Spinal cord (tissue), 10 donors: ENCODE measurements at places on chromosomes 12 and 14.

DNA sequence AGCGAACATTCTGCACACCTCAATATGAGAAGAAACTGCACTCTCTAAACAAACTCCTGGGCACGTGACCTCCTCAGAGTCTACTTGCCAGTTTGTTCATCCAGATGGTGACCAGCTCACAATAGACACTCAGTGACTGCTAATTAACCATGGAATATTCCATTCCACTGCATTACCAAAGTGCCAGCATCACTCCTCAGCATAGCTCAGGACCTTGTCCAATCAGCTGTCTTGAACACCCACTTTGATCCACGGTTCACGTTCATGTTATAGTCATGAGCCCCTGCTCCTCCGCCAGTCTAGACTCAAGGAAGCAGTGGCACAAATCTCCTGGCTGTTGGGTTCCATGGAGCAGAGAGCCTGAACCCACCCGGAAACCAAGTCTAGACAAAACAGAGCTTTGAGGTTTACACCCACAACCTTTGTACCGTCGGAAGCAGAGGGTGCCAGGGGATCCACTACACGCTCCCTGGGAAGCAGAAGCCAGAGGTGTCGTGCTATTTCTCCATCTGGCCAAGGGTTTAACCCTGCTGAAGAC is 285.3 kb downstream of the ZFP36L1 start:
- no peak for DNase-seq

DNA sequence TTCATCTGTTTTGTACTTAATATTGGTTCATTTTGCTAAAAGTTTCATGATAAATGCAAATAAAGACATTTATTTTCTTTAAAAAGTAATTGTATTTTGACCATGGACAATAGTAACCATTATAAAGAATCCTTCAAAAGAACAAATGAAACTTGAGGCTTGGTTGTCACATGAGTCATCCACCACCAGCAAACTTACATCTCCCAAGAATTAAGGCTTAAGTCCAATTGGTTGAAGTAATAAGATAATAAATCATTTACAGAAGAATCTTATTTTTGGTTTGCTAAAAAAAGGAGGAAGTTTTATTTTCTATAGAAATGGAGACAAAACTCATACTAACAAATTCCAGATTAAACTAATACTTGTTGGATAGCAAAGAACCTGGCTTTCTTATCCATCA is 84.8 kb upstream of the KITLG start:
- no peak for DNase-seq

DNA sequence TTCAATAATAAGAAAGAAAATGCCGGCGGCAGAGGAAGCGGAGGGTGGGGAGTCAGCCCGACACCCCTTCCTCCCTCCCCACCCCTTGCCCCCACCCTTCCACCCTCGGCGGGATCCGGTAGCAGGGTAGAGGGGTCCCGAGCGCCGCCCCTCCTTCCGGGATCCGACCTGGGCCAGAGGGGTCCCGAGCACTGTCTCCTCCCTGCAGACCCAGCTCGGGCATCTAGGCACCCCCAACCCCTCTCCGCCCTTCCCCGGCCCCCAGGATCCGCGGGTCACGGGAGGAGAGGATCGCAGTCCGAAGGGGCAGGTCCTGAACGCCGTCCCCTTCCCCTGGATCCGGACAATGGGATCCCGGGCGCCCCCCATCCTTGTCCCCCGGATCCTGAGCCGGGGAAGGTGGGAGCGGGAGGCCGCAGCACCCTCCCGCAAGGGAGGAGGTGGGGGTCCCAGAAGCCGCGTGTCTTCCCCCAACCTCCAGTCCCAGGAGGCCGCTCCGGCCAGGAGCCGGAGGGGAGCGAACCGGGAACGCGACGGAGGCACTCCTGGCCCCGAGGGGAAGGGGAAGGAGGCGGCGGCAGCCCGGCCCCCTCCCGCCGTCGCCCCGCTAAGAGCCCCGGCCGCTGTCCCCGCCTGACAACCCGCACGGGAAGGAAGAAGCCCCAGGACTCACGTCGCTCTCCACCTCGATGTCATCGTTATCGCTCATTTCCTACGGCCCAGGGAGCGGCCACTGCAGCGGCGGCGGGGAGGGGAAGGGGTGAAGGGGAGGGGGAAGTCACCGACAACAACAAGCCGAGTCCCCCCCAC is 481 bp downstream of the MAX start:
- no peak for DNase-seq

GRCh38 chr12:62396750-62397149 is 69.9 kb upstream of the MON2 start:
- no peak for DNase-seq

DNA sequence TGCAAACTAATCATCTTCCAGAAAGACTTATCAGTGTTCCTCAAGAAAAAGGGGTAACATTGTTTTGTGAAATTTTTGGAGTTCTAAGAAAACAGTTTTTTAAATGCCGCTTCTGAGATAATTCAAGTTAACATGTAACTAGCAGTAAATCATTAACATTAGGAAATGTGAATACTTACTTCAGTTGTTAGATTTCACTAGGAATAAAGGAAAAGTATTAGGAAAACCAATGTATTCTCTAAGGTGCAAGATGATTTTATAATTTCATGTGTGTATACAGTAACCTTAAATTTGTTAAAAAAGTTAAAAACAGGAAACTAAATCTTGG is 36.8 kb downstream of the PAPOLA start:
- no peak for DNase-seq

GRCh38 chr12:21451529-21451928 is 14.1 kb downstream of the PYROXD1 start:
- no peak for DNase-seq

- DNase-seq = no peak
These were observed 129.2 kb downstream of the KCNA5 start for GRCh38 chr12:5172886-5173285.

- DNase-seq = no peak
These were observed 109.7 kb upstream of the VASH1 start for GRCh38 chr14:76651410-76652055.

DNA sequence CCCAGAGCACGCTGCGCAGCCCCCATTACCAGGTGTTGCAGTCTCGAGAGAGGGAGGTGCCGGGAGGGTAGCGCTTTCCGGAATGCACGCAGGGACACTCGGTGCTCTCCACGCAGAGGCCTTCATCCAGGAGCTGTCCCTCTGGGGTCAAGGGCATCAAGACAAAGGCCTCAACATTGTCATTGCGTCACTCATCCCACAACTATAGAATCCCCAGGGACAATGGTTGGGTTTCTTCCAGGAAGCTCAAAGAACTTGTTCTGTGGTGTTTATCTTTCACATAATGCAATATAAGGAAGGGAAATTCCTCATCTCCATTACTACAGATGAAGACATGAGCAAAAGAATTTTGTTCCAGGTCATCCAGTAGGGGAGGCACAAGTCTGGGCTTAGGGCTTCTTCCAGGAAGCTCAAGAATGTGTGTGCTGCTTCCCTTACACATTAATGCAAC is 52.1 kb downstream of the VWF start:
- DNase-seq = no peak

DNA sequence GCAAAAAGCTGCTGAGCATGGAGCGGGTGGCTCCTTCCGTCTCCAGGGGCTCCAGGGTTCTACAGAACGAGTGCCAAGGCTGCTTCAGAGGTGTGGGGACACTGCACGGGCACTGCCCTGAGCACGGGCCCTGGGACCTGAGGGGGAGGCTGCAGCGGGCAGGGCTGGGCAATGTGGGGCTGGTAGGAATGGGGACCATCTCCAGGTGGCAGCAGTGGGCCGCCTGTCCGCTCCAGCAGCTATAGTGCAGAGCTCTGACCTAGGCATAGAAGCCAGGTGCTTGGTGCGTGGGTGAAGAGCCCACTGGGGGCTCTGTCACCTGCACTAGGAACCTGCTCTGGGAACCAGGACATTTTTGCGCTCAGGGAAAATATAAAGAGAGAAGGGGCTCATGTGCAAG is 22.3 kb downstream of the HDAC7 start:
- no peak for DNase-seq

- no peak for DNase-seq
These were observed 1.7 kb upstream of the LDHB start for GRCh38 chr12:21659383-21659782.

DNA sequence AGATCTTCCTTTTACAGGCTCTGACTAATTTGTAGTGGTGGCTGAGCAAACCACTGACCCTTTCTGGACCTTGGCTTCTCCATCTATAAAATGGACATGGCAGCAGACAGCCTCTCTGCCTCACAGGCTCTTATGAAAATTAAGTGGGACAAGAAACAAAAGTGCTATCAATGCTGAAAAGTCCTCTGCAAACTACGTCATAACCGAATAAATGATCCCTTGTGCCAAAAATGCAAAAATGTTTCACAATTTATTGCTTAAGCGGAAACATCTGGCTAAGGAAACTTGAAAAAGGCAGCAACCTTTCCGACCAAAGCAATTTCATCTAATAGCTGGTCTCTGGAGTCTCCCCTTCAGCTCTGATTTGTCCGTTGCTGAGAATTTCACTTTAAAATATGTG is 108.5 kb upstream of the PLXNC1 start:
- no peak for DNase-seq

DNA sequence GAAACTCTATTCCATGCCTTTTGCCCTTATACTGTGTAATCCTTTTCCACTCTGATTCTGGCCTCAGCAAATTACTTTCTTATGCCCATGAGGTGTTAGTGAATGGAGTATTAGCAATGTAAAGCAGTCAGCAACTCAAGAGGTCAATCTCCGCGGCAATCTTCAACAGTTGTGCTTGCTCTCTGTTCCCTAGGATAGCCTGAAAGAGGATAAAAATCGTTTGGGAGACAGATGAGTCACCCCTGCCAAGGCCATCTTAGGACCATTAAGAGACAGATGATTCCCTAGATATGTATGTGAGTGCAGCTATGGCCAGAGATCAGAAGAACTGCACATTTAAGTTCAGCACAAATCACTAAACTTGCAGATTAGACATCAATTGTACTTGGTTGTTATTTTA is 1145.8 kb downstream of the GALC start:
- no peak for DNase-seq
